ENCODE measurements at places on chromosomes 4 and X.

- no peak for DNase-seq
These were observed 77.5 kb downstream of the RLIM start for GRCh38 chrX:74536832-74537371.

DNA sequence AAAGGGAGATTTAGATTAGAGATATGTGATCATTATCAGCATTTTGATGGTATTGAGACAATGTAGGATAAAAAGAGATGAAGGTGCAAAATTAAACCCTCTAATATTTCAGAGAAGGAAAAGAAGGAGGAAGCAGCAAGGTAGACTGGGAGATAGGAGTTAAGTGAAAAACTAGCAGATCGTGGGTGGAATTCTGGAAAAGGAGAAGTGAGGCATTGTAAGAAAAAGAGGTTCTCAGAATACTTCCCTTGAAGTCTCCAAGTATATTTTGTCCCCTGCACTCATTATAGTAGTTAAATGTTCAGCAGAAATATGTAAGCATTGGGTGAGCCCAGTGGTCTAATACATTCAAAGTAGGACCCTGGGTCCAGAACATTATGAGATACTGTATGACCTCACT, 30.3 kb downstream of the COPS4 start:
- no peak for DNase-seq

GRCh38 chr4:168854350-168854921, 155.6 kb downstream of the CBR4 start:
- no peak for DNase-seq

GRCh38 chr4:76059750-76060149, 14.8 kb upstream of the ART3 start:
- no peak for DNase-seq

DNA sequence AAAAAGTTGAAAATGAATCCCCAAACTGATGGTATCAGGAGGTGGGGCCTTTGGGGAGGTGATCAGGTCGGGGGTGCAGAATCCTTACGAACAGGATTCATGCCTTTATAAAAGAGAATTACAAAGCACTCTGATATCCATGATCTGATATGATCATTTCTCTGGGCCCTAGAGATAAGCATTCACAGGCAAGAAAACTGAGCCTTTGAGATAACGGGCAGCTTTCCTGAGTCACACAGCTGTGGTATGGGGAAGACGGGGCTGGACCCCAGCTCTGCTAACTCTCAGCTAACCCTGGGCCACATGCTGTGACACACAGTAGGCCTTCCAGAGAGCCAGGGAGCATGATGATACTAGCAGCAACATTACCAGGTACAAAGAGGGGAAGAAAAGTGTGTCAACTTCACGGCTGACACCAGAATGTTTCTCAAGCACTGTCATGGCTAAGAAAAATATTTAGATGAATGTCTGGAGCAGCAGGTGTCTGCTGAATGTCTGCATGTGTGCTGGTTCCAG, 85.1 kb downstream of the SLC2A9 start:
- DNase-seq, result no peak

- peak; percentile 75 for DNase-seq
These were observed 14.7 kb upstream of the ANXA5 start for GRCh38 chr4:121711263-121712000.

DNA sequence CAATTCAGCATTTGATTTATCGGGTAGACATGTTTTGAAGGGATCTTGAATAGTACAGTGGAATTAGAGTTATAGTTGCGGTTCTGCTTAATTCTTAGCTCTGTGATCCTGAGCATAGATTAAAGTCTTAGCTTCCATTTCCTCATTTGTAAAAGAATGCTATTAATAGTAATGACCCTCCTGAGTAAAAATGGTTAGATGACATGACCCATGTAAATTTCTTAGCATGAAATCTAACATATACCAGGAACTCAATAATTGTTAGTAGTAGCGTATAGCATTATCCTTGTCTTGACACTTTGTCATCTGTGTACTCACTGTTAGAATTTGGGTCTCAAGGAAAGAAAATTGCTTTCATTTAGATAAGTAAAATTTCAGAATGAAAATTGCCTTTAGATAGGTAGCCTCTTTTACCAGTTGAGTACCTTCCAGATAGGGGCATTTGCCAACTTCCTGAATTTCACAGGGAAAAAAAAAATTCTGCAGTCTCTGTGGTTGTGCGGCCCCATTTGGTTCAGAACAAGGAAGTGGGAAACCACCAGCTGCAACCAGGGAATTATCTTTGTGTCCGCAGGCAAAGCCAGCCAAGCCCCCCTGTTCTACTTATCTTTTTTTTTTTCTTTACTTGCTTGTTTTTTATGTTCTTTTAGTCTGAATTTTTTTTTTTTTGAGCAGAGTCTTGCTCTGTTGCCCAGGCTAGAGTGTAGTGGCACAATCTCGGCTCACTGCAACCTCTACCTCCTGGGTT, 86.9 kb downstream of the TMEM164 start:
- DNase-seq, result no peak

GRCh38 chr4:6257247-6258025, 12.2 kb upstream of the WFS1 start:
- DNase-seq, result peak; percentile 29

DNA sequence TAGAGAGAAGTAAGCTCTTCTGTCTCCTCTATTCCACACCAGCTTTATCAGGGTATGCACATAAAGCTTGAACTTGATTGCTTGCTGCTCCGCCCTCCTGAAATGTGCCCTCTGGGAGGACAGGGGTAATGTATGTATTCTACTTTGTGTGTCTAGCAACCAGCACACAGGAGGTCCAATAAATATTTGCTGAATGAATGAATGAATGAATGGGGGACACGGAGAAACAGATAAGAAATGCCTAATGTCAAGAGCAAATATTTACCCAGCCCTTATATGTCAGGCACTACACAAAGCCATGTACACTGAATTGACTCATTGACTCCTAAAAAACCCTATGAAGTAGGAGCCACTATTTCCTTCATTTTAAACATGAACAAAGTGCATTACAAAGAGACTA, 2.3 kb upstream of the MSL3 start:
- DNase-seq, result no peak

GRCh38 chr4:37666625-37667071, 19.5 kb downstream of the RELL1 start:
- DNase-seq, result peak; percentile 64

GRCh38 chrX:7399373-7399772, 251.4 kb upstream of the PUDP start:
- no peak for DNase-seq

- DNase-seq, result no peak
These were observed 427 bp downstream of the NKX1-1 start for GRCh38 chr4:1405636-1406393.

DNA sequence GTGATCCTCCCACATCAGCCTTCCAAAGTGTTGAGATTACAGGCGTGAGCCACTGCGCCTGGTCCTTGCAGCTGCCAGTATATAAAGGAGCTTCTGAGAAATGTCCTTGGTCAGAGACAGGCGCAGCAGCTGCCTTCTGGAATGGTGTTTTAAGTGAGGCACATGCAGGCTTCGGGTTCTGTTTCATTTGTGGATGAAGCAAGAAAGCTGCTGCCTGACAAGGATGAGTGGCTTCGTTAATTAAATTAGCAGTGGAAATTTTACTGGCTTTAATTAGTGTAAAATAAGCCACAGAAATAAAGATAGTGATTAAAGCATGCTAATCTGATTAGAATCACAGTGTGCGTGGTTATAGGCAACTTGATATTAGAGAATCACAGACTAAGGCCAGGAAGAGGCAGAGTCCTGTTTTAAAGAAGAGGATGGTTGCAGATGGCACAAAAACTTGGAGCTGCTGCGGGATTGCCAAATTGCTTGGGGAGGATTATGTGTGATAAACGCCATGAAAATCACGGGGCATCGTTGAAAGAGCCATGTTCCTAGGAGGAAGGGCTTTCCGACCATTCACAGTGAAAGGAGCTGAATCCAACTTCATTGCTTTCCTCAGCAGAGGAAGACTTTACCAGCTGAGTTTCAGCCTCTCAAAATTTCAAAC, 348.4 kb upstream of the FAT1 start:
- DNase-seq, result no peak

DNA sequence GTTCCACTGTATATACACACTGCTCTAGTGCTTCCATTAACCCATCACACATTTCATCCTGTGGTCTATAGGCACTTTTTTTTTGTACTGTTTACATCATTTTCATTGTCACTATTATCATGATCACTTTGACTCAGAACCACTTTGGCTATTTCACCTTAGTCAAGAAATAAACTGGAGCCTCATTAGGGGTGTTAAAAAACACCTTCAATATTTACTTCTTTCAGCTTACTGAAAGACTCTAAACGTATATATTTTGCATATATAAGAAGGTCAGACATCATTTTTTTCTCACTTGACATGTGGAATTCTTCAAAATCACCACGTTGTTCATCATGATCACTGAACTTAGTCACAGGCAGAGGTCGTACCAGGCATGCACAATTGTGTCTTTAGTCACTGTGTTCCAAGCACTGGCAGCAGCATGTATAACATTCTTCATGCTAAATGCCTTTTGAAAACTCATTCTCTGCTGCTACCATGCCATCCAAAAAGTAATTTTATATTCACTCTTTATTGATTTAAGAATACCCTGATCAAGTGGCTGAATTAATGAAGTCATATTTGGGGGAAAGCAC, 229.2 kb upstream of the ARSJ start:
- peak; percentile 4 for DNase-seq

- DNase-seq, result peak; percentile 60
These were observed 128.4 kb upstream of the TBC1D9 start for GRCh38 chr4:140884431-140885058.

- DNase-seq, result no peak
These were observed 140.6 kb downstream of the DCTD start for GRCh38 chr4:182776376-182777105.

GRCh38 chr4:2256781-2257191, 5.1 kb downstream of the MXD4 start:
- DNase-seq, result no peak

GRCh38 chr4:188139671-188140070, 430 bp downstream of the TRIML1 start:
- no peak for DNase-seq

GRCh38 chr4:145339075-145339725, 142.5 kb upstream of the SMAD1 start:
- no peak for DNase-seq

GRCh38 chr4:140756319-140757231, at the start of gene TBC1D9:
TBC1D9 (minus strand) TSS chr4:140756385; CDS start chr4:140756045, 340 bp downstream.
- peak; percentile 77 for DNase-seq

GRCh38 chrX:1792636-1793035, 177.8 kb downstream of the ASMT start:
- no peak for DNase-seq

DNA sequence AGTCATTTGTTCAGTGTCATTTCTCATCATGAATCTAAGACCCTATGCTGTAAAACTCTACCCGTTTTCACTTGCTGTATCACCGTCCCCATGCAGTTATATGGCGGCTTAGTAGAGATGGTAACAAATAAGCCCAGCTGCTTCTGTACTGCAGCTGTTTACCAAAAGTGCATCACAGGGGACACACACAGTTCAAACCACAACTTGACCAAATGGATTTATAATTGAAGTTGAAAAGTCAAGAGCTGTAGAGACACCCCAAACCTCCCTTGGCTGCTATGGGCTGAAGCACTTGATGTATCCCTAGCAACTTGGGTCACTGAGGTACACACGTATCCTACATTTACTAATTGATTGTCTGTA, 219.0 kb upstream of the FGF13 start:
- no peak for DNase-seq

DNA sequence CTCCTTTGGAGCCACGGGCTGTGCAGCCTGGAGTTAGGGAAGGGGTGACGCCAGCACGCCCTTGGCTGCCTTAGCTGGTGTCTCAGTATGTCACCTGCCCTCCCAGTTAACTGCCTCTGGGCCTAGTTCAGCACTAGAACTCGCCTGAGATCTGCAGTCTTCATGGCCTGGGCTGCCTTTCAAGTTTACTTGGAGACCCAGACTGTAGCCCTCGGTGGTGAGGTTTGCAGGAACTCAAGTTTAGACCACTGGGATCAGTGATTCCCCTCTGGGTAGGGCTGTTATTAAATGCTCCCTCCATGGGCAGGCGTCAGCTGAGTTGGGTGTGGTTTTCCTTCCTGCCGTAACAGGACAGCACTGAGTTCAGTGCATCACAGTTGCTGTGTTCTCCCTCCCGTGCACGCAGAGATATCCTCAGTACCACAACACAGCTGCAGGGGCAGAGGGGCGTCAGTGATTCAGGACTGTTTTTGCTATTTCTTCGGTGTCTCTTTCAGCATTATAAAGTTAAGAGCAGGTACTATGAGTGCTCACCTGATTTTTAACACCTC, 30.5 kb downstream of the PLAC8 start:
- no peak for DNase-seq

DNA sequence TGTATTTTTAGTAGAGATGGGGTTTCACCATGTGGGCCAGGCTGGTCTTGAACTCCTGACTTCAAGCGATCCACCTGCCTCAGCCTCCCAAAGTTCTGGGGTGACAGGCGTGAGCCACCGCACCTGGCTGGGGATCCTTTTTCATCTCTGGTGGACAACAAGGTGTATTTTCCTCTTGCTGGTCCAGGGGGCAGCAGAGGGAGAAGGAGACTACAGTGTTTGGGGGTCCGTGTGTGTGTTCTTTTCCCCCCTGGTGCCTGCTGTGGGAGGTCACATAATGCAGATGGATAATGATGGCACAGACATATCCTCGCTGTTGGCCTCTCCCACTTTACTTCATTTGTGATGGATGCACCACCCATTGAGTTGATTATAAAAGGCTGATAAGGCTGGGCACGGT, 39.0 kb upstream of the CD99 start:
- no peak for DNase-seq

DNA sequence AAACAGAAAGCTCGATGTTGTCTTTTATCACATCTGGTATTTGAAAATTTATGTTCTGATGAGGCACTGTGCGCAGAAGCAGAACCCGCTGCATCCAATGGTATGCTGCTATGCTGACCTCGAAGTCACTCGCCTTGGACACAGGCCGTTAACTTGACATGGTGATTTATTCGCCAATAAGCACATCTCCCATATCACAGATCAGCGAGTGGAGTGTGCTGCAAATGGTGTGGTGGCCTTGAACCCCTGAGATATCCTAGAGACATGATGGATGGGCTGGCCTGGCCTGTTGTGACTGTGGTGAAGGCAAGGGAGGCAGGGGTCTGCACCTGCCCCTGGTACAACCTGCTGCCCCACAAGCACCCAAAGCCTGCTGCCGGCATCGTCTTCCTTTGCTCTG, 175.4 kb upstream of the FRG1 start:
- no peak for DNase-seq

DNA sequence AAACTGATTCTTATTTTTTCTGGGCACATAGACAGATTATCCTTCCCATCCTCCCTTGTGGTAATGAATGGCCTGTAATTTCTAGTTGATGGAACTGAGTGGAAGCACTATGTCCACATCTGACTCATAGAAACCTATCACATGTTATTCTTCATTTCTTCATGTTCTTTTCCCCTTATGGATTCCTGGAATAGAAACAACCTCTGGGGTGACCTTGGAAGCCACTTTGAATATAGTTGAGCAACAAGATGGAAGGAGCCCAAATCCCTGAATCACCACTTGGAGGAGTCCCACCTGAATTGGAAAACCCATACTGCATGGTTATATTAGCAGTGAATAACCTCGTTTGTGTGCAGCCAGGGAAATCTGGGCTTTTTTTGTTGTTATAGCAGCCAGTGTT, 137.8 kb downstream of the MID1IP1 start:
- no peak for DNase-seq

Data from Calu3 (cell line).